ENCODE measurements at places on chromosomes 13 and 19.
A peak's percentile ranks its signal among the peaks of the same experiment; 100 is the strongest.

GRCh38 chr19:41811036-41811435 is 14.6 kb downstream of the CEACAM3 start:
- no peak for DNase-seq

GRCh38 chr19:46890423-46891170 is 29.8 kb downstream of the ARHGAP35 start:
- DNase-seq: peak; percentile 72

GRCh38 chr19:11534948-11535347 is 3.7 kb upstream of the CNN1 start:
- no peak for DNase-seq

DNA sequence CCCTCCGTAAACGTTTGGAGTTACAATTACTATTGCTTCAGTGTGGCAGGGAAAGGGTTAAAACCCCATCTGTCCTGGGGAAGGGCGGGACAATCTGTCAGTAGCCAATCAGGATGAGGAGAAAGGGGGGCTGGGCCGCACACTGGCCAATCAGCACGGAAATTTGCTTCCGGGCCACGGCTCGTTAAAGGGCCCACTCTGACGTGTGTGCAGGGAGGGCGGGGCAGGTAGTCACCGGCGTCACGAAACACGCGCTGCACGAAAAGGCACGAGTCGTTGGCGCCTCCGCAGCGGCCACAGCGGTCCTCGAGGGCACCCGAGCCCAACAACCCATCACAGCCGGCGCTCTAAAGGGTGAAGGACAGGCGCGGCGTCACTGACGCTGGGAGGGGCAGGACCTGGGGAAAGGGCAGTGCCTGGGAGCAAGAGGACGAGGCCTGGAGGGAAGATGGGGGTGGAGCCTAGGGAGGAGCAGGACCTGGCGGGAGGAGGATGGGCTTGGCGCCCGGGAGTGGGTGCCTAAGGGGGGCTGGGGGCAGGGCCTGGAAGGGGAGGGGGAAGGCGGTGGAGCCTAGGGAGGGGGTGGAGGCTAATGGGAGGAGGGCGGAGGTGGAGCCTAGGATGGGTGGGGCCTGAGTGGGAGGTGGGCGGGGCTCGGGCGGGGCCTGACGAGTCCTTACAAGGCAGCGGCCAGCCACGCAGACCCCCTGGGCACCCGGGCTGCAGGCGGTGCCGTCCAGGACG is 4.9 kb downstream of the ADAMTSL5 start:
- DNase-seq: peak; percentile 91

- no peak for DNase-seq
Measured at GRCh38 chr13:23858546-23858945, 30.7 kb downstream of the MIPEP start.
